CD4-positive, alpha-beta T cell treated with Interferon alpha-2 for 1 hour (primary cell): ENCODE measurements at places on chromosomes 16 and 17.

GRCh38 chr17:20189302-20189701, 180.1 kb downstream of the SPECC1 start:
- DNase-seq = no peak

DNA sequence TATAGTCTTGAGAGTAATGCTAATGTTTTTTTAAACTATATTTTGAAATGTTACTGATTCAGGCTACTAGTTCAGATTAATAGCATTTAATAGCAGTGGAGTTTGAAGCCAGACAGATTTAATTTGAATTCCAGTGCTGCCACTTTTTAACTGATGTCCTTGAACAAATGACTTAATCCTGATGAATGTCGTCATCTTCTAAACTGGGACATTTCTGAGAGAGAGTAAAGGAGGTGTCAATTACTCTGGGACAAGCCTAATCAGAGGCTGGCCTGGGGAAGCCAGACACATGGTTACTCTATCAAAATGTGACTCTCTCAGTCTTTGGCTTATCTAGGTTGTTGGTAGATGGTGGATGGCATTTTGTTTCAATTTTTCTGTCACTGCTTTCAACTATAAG, 246.7 kb downstream of the HS3ST3A1 start:
- no peak for DNase-seq

DNA sequence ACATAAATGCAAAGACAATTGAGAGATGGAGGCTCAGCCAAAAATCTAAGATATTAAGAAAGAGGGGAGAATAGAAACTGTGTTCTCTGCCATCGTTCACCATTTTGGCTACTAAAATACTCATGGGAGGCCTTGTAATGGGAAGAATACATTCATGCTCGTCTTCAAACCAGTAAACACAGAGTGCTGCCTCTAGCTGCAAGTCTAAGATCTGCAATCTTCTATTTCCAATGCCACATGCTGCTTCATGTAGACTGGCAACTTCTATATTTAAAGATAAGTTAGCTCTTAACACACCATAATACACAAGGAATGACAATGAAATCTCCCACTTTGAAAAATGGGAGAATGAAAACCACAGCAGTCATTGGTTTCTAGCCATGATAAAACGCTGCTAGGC, 387.3 kb downstream of the HS3ST3B1 start:
- peak; percentile 0 for DNase-seq

- no peak for DNase-seq
These were observed 25.1 kb downstream of the NKD1 start for GRCh38 chr16:50573279-50573678.

GRCh38 chr16:85462714-85463611, 150.2 kb upstream of the GSE1 start:
- DNase-seq = no peak

GRCh38 chr17:42087736-42088705, 10.3 kb downstream of the ZNF385C start:
- DNase-seq = no peak

DNA sequence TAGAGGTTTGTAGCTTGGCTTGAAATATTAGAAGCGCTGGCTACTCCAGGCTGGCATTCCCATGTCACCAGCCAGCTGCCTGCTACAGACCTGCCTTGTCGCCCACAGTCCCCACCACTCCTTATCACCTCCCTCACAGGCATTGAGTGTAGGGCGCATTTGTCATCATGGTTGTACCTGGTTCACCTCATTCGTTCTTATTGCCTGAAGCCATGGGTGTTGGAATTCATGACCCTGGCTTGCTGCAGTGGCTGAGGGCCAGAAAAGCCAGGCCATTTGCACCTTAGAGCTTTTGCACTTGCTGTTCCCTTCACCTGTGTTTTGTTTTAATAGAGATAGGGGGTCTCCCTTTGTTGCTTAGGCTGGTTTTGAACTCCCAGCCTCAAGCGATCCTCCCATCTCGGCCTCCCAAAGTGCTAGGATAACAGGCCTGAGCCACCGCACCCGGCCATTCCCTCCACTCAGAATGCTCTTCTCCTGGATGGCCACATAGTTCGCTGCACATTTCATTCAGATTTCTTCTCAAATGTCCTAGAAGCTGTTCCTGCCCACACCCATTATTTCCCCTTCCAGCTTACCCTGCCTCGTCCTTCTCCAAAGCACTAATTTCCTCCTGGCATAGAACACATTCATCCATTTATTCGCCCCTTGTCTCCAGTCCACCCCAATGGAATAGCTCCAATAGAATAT, 97.6 kb downstream of the C16orf78 start:
- no peak for DNase-seq
